Testis (tissue), 5 donors: ENCODE measurements at places on chromosomes 2 and 18. TPM values are rescaled to one million over a fixed set of nuclear protein-coding genes. Genes with fewer than 3 reads are reported as not detected.

GDF7 gene
- total RNA-seq: 0.62 TPM

STON1 gene
- 5.1 TPM for total RNA-seq

DNA sequence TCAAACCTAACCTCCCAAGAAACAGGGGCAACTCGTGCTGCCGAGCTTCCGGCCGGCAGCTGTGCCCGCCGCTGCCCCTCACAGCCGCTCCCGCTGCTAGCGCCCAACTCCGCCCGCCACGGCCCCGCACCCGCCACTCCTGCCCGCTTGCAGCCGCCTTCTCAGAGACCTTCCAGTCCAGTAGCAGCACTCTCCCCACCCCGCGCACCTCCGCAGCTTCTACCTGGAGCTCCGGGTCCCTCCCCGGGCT is 722 bp upstream of the C2orf15 start:
- peak overlapping the region; percentile 72 for H3K4me3 ChIP-seq
- H3K4me1 ChIP-seq: peaks cover 3% of the 10 kb centered on the region
- H3K27me3 ChIP-seq: no peaks in the 10 kb centered on the region
- DNase-seq: no peak
- H3K27ac ChIP-seq: peak overlapping the region; percentile 86

- H3K4me1 ChIP-seq: no peaks in the 10 kb centered on the region
- H3K4me3 ChIP-seq: no peak overlapping the region
- DNase-seq: no peak
- H3K27ac ChIP-seq: no peak overlapping the region
Measured at GRCh38 chr18:21669736-21670285, 34.8 kb downstream of the ABHD3 start.

DNA sequence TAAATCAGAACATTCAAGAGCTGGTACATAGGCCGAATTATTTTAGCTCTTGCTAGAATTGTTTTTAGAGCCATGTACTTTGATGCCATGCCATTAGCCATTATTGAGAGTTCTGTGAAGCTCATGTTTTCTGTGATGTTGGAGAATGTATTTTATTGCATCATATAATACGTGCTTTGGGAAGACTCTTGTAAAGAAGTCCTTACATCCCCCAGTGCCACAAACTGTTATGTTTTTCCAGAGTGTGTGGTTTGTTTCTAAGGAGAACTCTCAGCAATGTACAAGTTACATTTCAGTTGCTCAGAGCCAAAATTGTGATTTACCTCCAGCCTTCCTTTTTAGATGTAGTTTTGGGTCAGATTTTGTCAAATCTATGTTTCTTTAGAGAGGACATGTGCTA is 148.6 kb downstream of the HAUS1 start:
- no peaks in the 10 kb centered on the region for H3K36me3 ChIP-seq
- no peaks in the 10 kb centered on the region for H3K27me3 ChIP-seq
- DNase-seq: no peak
- peak overlapping the region; percentile 33 for H3K27ac ChIP-seq
- no peaks in the 10 kb centered on the region for H3K4me1 ChIP-seq
- no peak overlapping the region for H3K4me3 ChIP-seq

- DNase-seq: peak; percentile 60
- H3K4me3 ChIP-seq: no peak overlapping the region
- H3K27me3 ChIP-seq: no peaks in the 10 kb centered on the region
- H3K36me3 ChIP-seq: no peaks in the 10 kb centered on the region
- H3K27ac ChIP-seq: peak overlapping the region; percentile 69
Measured at GRCh38 chr18:49725809-49726674, 87.3 kb downstream of the ACAA2 start.

DNA sequence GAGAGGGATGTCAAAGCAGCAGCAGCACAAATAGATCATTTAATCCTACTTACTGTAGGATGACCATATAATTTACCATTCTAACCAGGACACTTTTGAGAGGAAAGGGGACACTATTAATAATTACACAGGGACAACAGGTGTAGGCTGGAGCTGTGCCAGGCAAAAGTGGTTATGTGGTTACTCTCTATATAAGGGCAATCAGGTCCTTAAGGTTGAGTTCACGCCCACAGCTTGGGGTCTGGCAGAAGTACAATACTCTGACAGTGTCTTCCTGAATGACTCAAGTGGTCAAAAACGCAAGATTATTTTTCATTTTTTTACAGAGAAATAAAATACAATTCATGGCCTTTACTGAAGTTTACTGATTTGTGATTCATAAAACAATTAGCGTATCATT is 2.8 kb downstream of the PREPL start:
- no peaks in the 10 kb centered on the region for H3K36me3 ChIP-seq
- no peak overlapping the region for H3K4me3 ChIP-seq
- H3K27ac ChIP-seq: no peak overlapping the region
- DNase-seq: no peak
- H3K27me3 ChIP-seq: no peaks in the 10 kb centered on the region

DNA sequence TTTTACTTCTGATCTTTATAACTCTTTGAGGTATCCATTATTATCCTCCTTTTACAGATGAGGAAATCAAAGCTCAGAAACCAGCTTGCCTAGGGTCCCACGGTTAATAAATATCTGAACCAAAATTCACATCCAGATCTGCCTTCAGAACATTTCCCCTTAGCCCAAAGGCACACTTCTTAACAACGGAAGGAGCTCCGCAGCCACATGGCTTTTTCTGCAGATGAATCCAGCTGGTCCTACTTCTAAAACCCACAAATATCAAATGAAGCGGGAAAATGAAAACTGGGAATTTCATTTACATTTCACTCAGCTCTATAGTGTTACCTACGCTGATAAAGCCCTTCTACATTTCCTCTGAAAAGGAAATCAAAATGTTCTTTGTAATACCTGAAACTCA is 357.0 kb upstream of the ID2 start:
- no peak overlapping the region for H3K4me3 ChIP-seq
- no peaks in the 10 kb centered on the region for H3K36me3 ChIP-seq
- no peaks in the 10 kb centered on the region for H3K27me3 ChIP-seq
- no peak for DNase-seq
- H3K27ac ChIP-seq: no peak overlapping the region
- H3K4me1 ChIP-seq: no peaks in the 10 kb centered on the region
